ENCODE measurements at places on chromosomes 7 and 10.

GRCh38 chr10:118278649-118279048, 63.5 kb downstream of the FAM204A start:
- DNase-seq: no peak

DNA sequence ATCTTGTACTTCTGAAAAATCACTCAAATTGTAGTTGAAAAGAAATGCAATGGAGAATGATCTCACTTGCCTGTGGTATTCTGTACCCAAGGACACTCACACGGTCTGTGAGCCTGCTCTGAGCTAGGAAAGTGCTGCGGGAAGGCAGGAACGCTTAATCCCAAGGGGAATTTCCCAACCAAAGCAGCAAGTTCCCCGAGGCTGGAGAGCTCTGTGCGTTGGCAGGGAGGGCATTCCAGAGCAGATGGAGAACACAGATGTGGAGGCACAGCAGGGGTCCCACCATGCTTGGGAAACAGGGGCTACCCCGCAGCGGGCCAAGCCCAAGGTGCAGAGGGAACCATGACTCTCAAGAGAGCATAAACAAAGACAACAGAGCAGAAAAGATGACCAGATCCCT, 13.6 kb downstream of the SVIL start:
- DNase-seq: no peak

DNA sequence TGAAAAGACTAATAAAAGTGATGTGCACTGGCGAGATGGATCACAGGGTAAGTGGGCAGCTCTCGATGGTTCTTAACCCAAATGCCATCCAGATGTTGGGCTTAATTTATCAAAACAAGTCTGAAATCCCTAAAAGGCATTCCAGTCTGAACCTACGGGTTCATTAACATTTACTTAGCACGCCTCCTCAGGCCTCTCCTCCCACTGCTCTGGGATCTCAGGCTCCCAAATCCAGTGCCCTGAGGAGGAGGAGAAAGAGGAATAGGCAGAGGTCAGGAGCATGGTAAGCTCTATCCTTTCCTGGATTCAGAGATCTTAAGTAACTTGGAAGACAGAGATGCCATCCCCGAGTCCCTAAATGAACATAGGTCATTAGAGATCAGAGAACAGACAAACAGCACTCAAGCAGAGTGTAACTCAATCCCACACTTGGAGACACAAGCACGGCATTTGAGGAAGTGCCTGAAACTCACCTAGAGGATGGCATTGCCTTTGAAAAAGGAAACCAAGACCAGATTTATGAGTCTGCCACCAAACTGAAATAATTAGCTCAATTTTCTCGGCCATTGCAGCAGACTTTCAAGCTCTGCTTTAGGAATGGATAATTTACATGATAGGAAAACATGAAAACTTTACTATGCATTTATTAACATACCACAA, 140.9 kb downstream of the CXCL12 start:
- no peak for DNase-seq

GRCh38 chr10:91345716-91346115, 64.4 kb upstream of the HECTD2 start:
- DNase-seq: no peak

- no peak for DNase-seq
These were observed 76.4 kb upstream of the LRRC17 start for GRCh38 chr7:102836191-102836919.

DNA sequence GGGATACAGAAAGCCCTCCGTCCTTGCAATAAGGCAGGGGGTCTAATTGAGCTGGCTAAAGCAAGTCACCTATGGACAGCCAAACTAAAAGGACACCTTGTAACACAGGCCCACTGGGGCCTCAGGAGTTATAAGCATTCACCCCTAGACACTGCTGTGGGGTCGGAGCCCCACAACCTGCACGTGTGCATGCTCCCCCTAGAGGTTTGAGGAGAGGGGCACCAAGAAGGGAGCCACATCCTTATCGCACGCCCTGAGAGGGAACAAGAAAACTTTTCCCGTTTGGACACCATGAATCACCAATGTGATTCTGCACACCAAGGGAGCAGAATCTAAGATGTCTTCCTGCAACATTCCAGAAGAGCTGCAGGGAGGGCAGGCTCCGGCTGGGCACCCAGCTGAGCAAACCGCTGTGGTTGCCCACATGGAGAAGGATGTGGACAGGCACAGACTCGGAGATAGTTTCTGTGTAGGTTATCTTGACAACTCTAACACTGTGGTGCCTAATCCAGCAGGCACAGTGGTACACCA, 17.7 kb upstream of the TARP start:
- no peak for DNase-seq

- no peak for DNase-seq
These were observed 60.5 kb upstream of the PRKCQ start for GRCh38 chr10:6640433-6641040.

DNA sequence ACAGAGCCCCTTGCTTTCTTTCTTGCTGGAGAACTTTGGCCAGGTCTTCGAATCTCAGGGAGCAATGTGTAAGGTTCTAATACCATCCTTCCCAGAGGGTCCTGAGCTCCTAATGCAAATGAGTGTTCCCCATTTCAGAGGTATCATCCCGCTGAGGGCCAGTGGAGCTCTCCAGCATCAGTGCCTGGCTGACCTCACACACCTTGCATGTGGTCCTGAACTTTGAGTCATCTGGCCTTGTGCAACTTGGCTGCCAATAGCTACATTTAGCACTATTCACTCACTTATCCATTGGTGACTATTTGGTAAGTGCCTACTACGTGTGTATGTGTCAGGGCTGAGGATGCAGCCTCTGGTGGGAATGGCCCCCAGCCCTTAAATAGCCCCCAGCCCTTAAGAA, 48.4 kb upstream of the HABP2 start:
- DNase-seq: no peak

GRCh38 chr10:130254243-130254642, 118.1 kb downstream of the GLRX3 start:
- no peak for DNase-seq

DNA sequence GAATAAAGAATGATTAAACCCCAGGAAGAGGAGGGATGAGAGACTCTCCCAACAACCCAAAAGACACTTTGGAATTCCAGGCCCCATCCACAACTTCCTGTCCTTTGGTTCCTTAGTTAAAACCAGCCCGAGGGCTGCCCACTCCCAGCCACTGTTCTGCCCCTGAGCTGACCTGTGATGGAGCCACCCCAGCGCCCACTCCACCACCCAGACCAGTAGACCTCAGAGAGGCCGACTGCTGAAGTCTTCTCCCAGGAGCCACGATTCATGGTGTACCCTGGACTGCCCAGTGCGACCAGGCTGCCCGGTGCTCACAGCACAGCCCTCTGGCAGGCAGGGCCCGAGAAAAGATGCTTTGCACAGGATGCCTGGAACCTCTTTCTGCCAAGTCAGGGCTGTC, 6.7 kb downstream of the VSTM4 start:
- no peak for DNase-seq

DNA sequence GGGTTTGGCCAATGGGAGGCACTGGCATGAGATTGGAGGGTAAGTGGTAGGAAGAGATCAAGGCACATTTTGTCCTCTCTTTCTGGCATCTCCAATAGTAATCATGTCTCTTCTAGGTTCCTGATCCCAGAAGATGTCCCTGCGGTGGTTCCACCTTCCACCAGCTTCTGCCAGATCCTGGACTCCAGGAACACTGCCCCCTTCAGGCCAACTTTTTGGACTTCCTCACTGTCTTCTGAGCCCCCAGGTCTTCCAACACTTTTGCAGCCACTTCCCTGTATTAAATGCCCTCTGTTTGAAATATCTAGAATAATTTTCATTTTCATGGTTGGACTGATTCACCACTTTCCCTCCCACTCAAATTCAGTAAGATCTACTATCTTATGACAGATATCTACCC, 60.9 kb downstream of the BAMBI start:
- no peak for DNase-seq

GRCh38 chr10:78184851-78185692, 151.4 kb downstream of the RPS24 start:
- no peak for DNase-seq

- no peak for DNase-seq
These were observed 107.3 kb upstream of the STARD3NL start for GRCh38 chr7:38070718-38071117.

DNA sequence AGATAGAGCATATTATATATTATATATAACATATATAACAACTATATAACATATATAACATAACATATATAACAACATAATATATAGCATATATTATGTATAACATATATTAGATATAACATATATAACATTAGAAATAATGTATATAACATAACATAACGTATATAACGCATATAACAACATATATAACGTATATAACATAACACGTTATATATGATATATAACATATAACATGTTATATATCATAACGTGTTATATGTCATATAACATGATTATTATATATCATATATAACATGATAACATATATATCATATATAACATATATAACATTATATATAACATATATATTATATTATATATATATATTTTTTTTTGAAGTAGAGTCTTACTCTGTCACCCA, 3.7 kb downstream of the AP5Z1 start:
- DNase-seq: no peak

DNA sequence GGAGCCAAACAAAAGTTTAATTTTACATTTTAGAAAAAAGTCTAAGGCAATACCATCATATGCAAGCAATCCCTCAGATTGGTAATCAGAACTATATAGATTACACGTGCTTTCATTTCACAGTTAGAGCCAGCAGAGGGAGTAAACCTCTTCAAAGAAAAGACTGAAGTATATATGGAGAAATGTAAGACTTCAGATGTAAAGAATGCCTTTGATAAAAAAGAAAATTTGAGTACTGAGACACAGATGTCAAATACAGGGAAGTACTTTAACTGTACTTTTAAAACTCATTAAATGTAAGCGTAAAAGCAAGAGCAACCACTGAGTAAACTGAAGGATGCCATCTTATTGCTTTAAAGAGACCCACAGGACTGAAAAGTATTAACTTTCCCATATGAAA, 101.4 kb upstream of the FAM133B start:
- DNase-seq: no peak

DNA sequence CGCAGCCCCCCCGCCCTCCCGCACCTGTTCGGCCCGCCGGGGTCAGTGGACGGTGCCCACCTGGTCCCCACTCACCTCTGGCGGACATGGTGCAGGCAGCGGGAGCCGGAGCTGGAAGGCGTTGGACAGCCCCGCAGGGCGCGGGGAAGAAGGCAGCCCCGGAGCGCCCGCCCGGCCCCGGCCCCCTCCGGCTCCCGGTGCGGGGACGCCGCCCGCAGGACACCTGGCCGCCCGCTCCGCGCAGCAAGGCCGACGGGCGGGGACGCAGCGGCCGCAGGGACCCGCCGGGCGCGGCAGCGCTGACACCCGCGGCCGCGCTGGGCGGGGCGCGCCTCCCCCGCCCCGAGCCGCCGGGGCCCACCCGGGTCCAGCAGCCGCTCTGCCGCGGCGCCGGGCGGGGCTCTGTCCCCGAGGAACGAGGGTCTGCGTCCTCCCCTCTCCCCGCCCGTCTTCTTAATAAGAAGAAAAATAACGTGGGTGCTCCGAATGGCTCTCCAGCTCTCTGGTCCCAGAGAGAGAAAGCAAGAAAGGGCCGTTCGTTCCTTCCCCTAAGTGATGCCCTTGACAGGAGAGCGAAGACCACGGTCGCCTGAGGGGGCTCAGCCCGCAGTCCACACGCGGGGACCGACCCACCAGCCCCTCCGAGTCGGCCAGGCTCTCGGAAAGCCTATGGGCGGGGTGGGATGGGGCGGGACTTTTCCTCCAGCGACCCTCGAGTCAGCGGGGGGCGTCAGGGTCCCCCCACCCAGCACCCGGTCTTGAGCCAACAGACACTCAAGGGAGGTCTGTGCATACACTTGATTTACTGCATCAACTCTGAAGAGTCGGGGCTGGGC, 53.4 kb upstream of the FHIP2A start:
- DNase-seq: no peak

DNA sequence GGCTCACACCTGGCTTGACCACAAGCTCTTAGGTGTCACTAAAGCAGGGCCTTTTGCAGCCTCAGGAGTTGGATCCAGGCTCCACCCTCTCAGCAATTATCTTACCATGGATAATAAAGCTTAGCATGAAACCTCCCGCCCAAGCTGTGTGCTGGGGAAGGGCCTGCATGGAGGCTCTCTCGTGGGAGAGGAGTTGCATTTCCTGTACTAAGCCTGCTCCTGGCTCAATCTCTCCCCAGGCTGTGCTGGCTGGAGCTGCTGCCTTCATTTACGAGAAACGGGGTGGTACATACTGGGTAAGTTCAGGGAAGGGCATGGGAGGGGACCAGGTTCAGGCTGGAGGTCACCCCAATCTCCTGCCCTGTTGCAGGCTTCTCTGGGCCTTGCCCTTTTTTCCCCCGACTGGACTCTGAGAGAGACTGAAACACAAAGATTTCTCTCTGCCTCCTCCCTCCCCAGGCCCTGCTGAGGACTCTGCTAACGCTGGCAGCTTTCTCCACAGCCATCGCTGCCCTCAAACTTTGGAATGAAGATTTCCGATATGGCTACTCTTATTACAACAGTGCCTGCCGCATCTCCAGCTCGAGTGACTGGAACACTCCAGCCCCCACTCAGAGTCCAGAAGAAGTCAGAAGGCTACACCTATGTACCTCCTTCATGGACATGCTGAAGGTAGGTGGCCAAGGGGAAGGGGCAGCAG, 2.7 kb downstream of the TMEM176A start:
- no peak for DNase-seq

GRCh38 chr10:46229144-46229563, 57.6 kb upstream of the ANTXRL start:
- no peak for DNase-seq

DNA sequence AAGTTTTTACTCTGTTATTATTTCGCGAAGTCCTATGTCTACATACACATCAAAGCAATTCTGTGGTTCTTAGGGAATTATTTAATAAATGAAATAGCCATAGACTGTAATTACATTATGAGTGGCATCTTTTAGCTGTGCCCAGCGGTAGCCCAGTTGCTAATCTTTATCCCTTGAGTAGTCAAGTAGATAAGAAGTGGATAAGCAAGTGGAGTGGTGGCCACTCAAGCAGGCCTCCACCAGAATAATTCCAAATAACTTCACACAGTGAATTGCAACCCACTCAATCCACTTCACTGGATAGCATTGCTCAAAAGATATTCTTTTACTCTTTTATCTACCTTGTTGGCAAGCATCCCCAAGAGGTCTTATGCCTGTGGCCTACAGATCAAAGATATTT, 349.7 kb downstream of the AUTS2 start:
- no peak for DNase-seq

GRCh38 chr7:27763983-27764508, 24.1 kb downstream of the TAX1BP1 start:
- no peak for DNase-seq

GRCh38 chr7:130266961-130267321, 278 bp downstream of the CPA2 start:
- no peak for DNase-seq

Data from stimulated activated CD4-positive, alpha-beta T cell treated with anti-CD3 and anti-CD28 coated beads, Interleukin-4, amount 100 ng/mL, for 48 hours (primary cell).